ENCODE measurements at places on chromosomes 7 and 10. TPM values are rescaled to one million over a fixed set of nuclear protein-coding genes. Genes with fewer than 3 reads are reported as not detected.

GRCh38 chr10:56035489-56035888, 325.6 kb downstream of the ZWINT start:
- no peak for DNase-seq

Gene ARHGAP22
- total RNA-seq, result 0.22 TPM

Gene HK1
- total RNA-seq, result 15.6 TPM

Gene PGAM1
- 172 TPM for total RNA-seq

Gene SPDYE2
- not detected for total RNA-seq
